ENCODE measurements at places on chromosomes 5 and 9.

GRCh38 chr9:2493109-2493508 lies 128.5 kb upstream of the VLDLR start:
- DNase-seq, result no peak

GRCh38 chr9:79522793-79523192 lies 49.0 kb upstream of the TLE4 start:
- DNase-seq, result no peak

DNA sequence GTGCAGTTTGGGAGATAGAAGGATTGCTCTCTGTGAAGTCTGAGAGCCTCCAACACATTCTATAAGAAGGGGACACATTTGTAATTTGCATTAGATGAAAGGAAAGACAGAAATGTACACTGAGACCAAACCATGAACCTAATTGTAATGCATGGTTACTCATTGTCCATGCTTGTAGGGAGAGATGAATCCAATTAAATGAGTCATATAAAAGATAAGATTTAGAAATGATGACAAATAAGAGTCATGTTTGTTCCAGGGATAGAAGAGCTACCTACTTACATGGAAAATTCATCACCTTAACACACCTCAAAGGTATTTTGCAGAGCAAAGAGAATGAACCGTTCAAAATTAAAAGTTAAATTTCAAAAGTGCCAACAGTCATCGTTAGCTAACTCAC lies 85.1 kb downstream of the FBXL7 start:
- DNase-seq, result no peak

DNA sequence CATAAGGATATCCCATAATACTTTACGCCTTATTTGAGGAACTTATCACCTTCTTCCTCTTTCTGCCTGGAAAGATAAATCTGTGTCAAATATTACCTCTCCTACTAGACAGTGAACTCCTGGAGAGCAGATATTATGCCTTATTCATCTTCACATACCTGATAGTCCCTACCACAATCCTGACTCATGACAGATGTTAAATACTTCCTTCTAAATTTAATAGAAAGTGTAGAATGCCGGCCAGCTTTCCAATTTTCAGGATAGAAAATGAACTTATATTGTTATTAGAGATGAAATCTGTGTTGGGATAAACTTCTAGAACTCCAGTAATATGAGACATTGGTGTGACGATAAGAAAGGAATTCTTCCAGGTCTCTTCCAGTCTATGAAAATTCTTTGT lies 89.0 kb downstream of the GCNT4 start:
- no peak for DNase-seq

- DNase-seq, result no peak
These were observed 18.5 kb downstream of the FBXW2 start for GRCh38 chr9:120774719-120775118.

- peak; percentile 48 for DNase-seq
These were observed 30.4 kb downstream of the CAMK4 start for GRCh38 chr5:111254613-111255012.

DNA sequence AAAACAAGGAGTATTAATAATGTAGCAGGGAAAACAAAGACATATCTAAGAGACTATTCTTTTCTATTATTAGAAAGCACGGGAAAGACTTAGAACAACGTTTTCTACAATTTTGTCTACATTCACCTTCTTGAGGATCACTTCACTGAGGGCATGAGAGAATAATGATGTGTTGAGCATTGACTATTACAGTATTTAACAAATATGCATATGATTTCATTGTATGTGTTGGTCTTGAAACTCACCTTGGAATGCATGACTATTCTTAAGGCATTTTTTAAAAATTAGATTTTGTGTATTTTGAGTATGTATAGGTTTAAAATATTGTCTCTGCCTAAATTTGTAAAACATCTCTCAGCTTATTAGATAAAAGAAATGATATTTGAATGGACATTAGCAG lies 1.2 kb downstream of the FSD1L start:
- no peak for DNase-seq

DNA sequence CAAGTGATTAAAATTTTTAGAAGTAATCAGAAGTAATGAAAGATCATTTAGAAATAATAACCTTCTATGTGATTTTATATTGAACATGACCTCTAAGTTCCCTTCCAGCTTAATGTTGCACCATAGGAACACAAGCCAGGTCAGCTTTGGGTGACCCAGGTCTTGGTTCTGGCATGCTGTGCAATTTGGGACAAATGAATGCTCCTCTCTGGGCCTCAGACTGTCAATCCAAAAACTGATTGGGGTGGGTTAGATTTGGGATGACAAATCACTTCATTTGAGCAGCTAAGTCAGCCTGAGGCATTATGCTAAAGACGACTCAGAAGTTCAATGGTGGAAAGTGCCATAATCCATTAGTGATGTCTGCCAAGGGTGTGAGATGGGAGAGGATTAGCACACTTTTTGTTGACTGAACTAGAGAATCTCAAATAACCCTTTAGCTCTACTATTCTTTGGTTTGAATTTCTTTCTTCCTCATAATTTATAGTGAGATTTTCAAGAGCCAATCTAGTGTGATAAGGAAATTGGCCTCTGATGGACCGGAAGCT lies 60.7 kb upstream of the BOD1 start:
- DNase-seq, result no peak

DNA sequence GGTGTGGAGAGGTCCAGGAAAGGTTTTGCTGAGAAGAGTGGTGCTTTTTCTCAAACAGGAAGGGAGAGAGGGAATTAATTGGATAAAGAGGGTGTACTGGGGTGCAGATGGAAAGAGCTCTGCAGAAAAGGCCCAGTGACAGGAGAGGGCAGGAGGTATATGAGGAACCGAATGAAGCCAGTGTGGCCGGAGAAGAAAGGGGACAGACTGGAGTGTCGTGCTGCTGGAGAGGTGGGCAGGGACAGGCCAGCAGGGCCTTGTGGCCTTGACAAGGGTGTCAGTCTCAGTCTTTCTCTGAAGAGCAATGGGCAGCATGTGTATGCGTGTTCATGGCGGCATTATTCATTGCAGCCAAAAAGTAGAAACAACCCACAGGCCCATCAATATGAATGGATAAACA lies 48.1 kb downstream of the ARHGEF37 start:
- DNase-seq, result no peak

DNA sequence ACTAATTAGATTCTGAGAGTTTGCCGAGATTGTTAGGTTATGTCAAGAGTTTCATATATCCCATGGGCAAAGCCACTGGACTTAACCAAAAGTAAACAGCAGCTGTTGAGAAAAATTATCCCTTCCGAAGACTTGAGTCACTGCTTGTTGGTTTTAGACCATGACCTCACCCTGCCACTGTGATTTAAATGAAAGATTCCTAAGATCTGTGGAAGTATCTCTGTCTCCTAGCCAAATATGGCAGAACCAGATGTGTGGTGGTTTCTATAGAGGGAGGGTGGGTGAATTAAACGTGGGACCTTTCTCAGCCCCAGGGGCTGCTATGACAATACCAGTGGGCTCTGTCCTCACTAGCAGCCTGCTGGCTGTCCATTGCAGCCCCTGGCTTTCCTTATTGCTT lies 19.3 kb downstream of the DMRT3 start:
- DNase-seq, result no peak

DNA sequence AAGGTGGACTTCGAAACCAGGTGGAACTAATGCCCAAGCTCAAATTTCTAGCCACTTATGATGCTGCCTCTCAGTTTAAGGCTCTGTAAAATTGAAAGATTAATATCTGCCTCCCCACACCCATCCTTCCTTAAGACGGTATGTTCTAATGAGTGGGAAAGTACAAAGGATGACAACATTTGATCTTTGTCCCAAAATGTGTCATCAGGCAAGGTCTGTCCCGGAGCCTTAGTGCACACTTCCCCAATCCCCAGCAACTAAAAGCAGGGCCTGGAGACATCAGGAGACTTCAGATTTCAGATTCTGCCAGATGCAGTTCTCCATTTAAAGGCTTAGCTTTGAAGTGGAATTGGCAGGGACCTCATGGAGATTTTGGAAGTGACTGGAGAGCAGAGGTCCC lies 316.5 kb downstream of the ASTN2 start:
- DNase-seq, result no peak

- no peak for DNase-seq
These were observed 35.3 kb upstream of the IQGAP2 start for GRCh38 chr5:76367623-76368371.

DNA sequence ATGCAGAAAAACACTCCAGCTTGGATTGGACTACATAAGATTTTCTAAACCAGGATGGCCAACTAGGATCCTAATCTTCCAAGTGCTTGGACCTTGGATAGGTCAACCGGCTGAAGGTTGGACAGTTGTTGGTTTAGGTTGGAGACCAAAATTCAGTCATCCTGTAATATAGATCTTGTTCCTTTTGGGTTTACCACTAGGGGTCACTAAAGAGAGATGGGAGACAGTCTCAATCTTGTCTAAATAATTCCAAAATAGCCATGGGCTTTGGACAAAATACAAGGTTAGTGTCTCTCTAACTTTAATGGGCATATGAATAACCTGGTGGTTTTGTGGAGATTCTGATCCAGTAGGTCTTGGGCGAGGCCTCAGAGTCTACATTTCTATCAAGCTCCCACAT lies 148.7 kb upstream of the ERCC6L2 start:
- peak; percentile 67 for DNase-seq

GRCh38 chr5:139481580-139482049 lies 943 bp downstream of the STING1 start:
- no peak for DNase-seq

DNA sequence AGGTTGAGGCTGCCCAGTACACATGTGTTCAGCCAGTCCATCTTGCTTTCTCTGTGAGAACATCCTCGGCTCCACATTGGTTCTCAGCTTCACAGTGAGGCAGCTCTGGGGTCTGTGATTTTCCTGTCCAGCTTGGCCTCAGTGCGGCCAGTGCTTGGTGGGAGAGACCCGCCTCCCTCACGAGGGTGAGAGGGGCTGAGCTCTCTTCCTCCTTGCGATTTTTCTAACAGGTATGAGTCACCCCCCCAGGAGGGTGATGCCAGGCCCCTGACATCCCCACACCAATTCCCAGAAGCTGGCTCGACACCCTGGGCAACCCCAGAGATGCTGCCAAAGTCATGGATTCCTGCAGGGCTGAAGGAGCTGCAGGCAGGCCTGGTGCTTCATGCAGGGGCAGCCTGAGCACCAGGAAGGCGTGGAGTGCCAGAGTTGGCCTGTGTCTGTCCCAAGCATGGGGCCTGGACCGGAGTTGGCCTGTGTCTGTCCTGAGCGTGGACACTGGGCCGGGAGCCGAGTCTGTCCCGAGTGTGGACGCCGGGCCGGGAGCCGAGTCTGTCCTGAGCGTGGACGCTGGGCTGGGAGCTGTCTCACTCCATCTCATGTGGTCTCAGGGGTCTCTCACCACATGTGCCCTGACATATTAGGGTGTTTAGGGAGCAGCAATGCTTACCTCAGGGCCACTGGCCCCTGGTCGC lies 408.6 kb upstream of the IRX4 start:
- no peak for DNase-seq

- DNase-seq, result no peak
These were observed 38.7 kb downstream of the G3BP1 start for GRCh38 chr5:151810449-151810848.

DNA sequence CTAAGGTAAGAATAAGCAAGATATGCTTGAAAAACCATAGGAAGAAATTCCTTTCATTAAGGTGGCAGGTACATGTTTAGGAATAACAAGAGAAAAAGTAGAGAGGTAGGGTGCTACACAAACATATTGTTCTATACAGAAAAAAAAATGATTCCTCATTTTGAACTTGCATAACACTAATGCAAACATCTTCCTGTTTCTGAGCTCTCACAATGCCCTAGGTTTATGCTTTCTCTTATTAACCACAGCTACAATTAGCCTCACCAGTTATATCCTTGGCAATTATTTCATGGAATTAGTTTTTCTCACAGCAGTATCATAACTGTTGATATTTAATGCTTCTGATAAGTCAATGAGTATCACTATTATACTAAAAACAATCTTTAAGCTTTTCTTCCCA lies 20.7 kb downstream of the CEMIP2 start:
- no peak for DNase-seq

- peak; percentile 23 for DNase-seq
These were observed 119.5 kb downstream of the TRPM3 start for GRCh38 chr9:71001780-71002386.

DNA sequence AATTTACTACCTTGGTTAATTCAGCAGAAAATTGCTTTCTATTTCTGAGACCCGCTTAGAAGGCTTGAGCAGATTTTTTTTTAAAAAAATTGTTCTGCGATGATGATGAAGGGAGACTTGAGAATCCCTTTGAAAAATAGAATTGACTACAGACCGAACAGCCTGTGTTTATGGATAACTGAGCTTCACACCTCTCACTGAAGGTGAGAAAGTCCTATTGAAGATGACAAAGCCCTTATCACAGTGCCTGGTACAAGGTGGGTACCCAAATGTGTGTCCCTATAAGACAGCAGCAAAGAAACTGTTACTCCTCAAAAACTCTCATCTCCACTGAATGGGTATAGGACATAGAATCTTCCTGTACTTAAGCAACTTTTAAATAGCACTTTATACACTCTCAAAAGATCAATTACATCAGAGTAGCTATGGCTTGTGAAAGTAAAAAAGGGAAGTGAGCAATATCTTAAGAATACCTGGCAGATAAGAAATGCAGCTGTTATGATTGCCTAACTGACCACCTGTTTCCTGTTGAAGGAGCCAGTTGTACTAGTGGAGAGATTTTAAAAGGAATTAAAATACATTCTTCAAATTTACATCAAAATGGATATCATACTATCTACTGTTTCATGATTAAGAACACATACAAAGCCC lies 419.7 kb downstream of the CHSY3 start:
- DNase-seq, result peak; percentile 64

GRCh38 chr5:146039420-146039819 lies 66.0 kb downstream of the PLAC8L1 start:
- DNase-seq, result no peak

- no peak for DNase-seq
These were observed 34.7 kb upstream of the TGFBI start for GRCh38 chr5:135993880-135994636.

GRCh38 chr5:127296321-127296720 lies 5.7 kb downstream of the MEGF10 start:
- no peak for DNase-seq

GRCh38 chr5:2888520-2889060 lies 137.1 kb upstream of the IRX2 start:
- no peak for DNase-seq

GRCh38 chr9:132461971-132462370 lies 52.0 kb downstream of the CFAP77 start:
- DNase-seq, result no peak

DNA sequence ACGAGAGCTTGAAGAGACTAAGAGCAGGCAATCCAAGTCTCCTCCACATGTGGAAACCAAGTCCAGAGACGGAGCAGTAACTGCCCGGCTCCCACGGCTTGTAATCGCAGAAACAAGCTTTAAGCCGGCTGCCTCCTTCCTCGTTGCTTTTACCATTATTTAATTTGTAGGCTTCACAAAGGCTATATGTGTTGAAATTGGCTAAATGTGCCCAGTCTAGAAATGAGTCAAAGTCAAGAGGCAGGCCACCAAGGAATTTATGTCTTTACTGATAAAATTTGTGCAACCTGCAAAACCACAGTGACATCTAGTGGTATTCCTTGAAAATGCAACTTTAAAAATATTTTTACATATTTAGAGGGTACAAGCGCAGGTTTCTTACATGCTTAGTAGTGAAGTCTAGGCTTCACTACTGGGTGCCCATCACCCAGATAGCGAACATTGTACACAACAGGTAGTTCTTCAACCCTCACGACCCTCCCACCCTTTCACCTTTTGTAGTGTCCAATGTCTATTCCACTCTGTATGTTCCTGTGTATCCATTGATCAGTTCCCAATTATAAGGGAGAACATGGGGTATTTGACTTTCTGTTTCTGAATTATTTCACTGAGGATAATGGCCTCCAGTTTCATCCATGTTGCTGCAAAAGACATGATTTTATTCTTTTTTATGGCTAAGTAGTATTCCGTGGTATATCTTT lies 33.5 kb upstream of the EBF1 start:
- peak; percentile 40 for DNase-seq
